Lower lobe of right lung (tissue), 2 donors: ENCODE measurements at places on chromosomes 2 and 18.
A peak's percentile ranks its signal among the peaks of the same experiment; 100 is the strongest.

DNA sequence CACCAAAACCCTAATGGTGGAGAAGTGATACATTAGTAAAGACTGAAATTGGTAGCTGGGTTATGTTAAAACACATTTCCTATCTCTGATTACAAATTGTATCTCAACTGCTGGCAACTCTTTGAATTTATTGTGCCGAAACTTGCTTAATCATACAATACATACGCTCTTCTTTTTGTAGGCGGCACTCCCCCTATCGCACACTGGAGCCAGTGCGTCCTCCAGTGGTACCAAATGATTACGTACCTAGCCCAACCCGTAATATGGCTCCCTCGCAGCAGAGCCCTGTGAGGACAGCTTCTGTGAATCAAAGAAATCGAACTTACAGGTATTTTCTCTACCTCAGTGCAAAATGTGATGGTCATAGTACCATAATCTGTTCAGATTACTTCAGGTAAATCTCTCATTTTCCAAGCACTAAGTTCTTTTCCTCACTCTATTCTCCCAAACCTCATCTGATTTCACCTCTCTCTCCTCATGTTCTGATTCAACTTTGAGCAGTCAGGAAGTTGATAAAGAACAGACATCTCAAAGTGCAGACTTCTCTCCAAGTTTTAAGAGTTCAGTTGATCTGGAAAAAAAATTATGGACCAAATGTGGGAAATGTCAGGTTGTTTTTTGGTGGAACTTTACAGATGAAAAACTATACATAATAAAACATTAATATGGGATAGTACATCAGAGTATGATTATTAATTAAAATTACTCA lies 66.5 kb downstream of the ABI2 start:
- DNase-seq: no peak

- DNase-seq: no peak
These were observed 25.5 kb upstream of the ITGA4 start for GRCh38 chr2:181431674-181432073.

- DNase-seq: no peak
These were observed 61.0 kb downstream of the TMEM163 start for GRCh38 chr2:134657650-134658250.

DNA sequence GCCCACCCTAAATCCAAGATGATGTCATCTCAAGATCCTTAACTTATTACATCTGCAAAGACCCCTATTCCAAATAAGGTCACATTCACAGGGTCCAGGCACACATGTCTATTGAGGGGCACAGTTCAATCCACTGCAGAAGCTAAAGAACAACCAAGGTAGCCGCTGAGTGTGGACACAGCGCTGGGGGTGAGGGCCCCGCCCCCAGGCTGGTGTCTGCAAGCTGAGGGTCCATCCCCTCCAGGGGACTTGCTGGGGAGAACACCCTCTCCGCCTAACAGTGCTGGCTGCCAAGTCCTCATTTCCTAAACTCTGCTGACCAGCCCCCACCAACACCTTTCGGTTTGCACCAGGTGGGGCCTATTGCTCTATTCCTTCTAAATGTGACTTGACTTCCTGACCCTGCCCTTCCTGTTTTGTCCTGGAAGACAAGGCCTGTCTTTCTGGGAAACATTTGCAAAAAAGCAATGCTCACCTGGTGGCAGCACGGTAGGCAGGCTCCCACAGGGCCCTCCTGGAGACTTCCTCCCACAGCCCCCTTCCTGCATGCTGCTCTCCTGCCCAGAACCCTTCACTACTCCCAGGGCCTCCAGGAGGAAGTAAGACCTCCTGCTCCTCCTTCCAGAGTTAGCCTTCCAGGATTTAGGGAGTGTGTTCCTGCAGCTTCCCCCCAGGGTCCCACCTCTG lies 24.4 kb upstream of the TEX44 start:
- peak; percentile 20 for DNase-seq

DNA sequence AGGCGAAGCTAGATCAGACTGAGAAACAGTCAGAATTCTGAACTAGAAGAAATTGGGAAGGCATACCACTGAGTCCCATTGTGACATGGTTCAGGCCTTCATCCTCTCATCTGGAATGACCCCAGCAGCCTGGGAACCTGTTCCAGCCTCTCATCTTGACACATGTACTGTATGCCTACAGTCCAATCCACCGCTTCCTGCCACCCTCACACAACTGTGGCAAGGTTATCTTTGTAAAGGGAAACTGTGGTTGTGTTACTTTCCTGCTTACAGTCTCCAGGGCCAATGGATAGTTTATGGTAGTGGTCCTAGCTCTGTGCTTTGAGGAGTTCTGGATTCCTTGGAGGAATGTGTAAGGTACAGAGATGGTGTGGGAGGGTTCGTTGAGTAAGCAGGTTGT lies 296.9 kb upstream of the TRIB2 start:
- DNase-seq: no peak
